HepG2 (cell line): ENCODE measurements at places on chromosomes 6 and 20. TPM values are rescaled to one million over a fixed set of nuclear protein-coding genes. Genes with fewer than 3 reads are reported as not detected.
A peak's percentile ranks its signal among the peaks of the same experiment; 100 is the strongest.

The SUMO4 gene
- 0.38 and 1.2 TPM in 2 replicates for total RNA-seq

DNA sequence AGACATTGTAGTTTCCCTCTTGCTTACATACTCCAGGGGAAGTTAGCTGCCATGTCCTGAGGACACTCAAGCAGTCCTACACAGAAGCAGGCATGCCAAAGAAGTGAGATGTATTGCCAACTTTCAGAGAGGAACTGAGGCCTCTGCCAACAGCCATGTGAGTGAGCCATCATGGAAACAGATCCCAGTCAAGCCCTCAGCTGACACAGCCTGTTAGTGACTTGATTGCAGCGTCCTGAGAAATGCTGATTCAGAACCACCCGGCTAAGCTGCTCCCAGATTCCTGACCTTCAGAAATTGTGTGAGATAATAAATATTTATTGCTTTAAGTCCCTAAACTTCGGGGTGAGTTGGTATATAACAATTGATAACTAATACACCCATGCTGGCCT, 38.1 kb downstream of the GSTA2 start:
- H3K4me1 ChIP-seq = peaks cover 67% of the 10 kb centered on the region
- H3K36me3 ChIP-seq = no peaks in the 10 kb centered on the region
- H3K27ac ChIP-seq = peak overlapping the region; percentile 94
- 0 out of 2 replicates have a peak overlapping the region, but pooled peaks have one; percentile 15 for H3K4me3 ChIP-seq
- no peak for DNase-seq

The COL21A1 gene
- not detected in 2 replicates for total RNA-seq

GRCh38 chr20:53642196-53643030, 48.8 kb upstream of the ZNF217 start:
- H3K36me3 ChIP-seq = no peaks in the 10 kb centered on the region
- no peaks in the 10 kb centered on the region for H3K27me3 ChIP-seq
- peaks cover 86% of the 10 kb centered on the region for H3K4me1 ChIP-seq
- H3K4me3 ChIP-seq = peak overlapping the region; percentile 64; the same call in 1 of the 2 replicates

The SLC13A3 gene
- 27.9 and 66.5 TPM in 2 replicates for total RNA-seq

DNA sequence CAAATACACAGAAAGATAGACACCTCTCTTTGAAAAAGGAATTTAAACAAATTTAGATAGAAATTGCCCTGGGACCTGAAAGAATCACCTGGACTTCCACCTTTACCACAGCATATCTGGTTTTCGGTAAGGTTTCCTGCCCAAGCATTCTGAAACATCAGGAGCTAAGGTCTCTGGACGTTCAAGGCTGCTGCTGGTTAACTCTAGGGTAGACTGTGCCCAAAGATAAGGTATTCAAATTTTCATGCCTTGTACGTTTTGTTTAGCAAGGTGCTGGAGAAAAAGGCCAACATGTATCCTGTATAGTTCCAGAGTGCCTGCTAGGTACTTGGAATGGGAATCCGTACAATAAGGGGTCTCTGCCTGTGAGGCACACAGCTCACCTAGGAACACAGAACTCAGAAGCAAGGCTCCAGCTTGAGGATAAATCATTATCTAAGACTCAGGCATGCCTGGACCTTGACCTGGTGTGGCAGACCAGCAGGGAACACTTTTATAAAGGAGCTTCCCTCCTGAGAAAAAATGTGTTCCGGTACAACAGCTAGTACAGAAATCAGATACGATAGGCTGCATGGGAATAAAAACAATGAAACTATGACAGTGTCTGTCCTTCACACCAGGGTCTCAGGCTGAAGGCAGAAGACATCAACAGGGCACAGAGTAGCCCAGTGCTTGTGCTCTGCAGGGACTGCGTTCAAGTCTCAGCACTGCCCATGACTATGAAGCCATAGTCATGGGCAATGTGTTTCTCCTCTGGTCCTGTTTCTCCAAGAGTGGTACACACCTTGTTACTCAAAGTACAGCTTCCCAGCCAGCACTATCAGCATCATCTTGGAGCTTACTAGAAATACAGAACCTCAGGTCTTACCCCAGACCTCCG, 70.4 kb downstream of the METTL24 start:
- no peak overlapping the region for H3K27ac ChIP-seq
- H3K4me1 ChIP-seq = peaks cover 22% of the 10 kb centered on the region
- peak; percentile 14 for DNase-seq

DNA sequence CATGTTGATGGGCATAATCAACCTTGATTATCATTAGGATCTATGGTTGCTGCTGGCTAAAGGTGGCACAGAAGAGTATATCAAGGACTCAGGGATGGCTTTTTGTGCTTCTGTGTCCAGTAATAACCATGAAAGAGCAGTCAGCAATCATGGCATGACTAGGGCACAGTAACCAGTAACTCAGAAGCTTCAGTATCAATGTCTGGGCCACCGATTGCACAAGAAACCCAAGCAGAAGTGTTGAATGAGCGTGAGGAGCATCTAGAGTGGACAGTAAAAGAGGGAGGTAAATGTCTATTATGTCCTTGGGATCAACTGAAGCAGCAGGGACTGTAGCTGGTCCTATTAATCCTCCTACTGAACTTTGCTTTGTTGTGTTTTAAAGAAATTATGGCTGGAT, 81.5 kb upstream of the F13A1 start:
- DNase-seq = no peak
- H3K27me3 ChIP-seq = no peaks in the 10 kb centered on the region; the same call in none of the 2 replicates
- H3K4me1 ChIP-seq = peaks cover 7% of the 10 kb centered on the region; the same call in 1 of the 2 replicates
- H3K36me3 ChIP-seq = no peaks in the 10 kb centered on the region

- no peak overlapping the region for H3K27ac ChIP-seq
- no peak overlapping the region for H3K4me3 ChIP-seq
- no peaks in the 10 kb centered on the region for H3K36me3 ChIP-seq
- no peak for DNase-seq
- H3K4me1 ChIP-seq = peaks cover 11% of the 10 kb centered on the region
These were observed 10.1 kb downstream of the ANGPT4 start for GRCh38 chr20:906001-906520.

GRCh38 chr6:43913375-43914271, 143.6 kb downstream of the VEGFA start:
- no peak overlapping the region for H3K4me3 ChIP-seq
- H3K4me1 ChIP-seq = peaks cover 100% of the 10 kb centered on the region
- peak overlapping the region; percentile 85 for H3K27ac ChIP-seq
- no peaks in the 10 kb centered on the region for H3K27me3 ChIP-seq

The UBE2C gene
- total RNA-seq = 123 and 139 TPM in 2 replicates
